Bronchial epithelial cell (primary cell): ENCODE measurements at places on chromosomes 1 and 21.

DNA sequence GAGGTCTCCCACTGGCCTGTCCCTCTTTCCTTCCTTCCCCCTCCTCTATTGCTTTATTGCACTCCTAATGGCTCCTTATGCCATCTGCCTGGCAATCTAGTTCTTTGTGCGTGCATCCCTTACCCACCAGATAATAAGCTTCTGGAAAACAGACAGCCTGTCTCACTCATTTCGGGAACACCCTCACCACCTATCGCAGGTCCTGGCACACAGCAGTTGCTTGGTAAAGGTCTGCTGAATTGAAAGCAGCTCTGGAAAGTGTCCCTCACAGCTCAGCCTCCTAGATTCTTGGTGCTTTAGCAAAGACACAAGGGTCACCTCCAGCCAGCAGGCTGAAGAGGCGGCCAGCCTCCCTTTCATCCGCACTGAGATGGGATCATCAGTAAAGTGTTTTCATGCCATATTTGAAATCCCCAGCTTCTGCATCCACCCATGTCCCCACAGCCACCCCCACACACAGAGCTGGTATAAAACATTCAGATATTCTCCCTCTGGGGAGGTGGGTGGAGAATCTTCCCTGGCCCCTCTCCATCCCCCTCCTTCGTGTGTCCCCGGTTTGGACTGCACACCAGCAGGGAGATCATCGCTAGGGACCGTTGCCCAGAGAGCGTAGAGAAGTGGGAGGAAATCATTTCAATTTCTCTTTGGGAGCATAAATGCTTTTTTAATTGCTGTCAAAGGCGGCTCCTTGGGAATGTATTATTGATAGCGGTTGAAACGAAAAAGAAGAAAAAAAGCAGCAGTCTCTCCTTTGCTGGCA is 29.1 kb upstream of the ATP2B4 start:
- DNase-seq: no peak

DNA sequence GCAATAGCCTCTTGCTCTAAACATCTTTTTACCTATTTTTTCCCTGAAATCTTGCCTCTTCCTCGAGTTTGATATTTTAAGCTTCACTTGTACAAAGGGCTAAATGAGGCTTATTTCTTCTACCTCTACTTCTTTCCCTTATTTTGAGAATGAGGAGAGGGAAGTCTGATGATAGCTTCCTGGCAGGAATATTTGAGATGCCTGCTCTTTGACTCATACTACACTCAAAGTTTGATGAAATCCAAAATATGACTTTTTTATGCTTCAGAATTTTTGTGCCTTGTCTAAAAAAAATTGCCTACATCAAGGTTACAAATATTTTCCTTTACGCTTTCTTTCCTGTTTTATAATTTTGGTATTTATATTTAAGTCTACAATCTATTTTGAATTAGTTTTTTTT is 624.4 kb upstream of the PLXNA2 start:
- DNase-seq: peak; percentile 7

DNA sequence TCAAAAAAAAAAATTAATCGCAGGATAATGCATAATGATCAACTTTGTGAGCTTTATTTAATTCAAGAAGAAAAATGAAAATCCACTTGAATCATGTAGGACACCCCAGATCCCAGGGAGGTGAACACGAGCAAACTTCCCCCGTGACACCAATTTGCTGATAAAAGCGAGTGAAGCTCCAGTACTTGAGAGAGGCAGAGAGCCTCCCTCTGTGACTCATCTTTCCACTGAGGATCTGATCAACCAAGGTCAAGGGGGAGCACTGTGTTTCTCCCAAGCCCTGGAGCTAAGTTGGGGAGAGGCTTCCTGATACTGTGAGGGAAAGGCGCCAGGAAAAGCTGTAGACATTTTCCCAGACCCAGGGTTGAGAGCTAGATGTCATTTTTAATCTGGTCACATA is 160.9 kb downstream of the SLC44A5 start:
- no peak for DNase-seq

DNA sequence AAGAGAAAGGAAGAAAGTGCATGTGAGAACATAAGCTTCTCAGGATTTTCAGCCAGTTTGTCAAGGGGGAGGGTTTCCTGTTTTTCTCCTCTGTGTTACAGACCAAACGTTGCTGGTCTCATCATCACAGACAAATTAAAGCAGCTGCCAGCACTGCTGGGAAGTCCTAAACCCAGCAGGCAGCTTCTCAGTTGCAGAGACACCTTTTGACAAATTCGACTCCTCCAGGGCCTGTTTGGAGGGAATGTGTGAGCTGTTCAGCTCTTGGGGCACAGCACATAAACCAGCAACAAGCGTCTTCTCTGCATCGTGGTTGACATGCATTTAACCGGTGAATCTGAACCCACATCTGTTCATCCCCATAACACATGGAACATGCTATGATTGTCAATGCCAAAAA is 454.6 kb upstream of the RUNX1 start:
- no peak for DNase-seq

- DNase-seq: no peak
Observed at GRCh38 chr1:156664767-156665411, 12.3 kb downstream of the NES start.

- no peak for DNase-seq
Observed at GRCh38 chr1:209766051-209766450, 10.2 kb downstream of the TRAF3IP3 start.

GRCh38 chr1:208204779-208205178 is 39.4 kb downstream of the PLXNA2 start:
- no peak for DNase-seq

DNA sequence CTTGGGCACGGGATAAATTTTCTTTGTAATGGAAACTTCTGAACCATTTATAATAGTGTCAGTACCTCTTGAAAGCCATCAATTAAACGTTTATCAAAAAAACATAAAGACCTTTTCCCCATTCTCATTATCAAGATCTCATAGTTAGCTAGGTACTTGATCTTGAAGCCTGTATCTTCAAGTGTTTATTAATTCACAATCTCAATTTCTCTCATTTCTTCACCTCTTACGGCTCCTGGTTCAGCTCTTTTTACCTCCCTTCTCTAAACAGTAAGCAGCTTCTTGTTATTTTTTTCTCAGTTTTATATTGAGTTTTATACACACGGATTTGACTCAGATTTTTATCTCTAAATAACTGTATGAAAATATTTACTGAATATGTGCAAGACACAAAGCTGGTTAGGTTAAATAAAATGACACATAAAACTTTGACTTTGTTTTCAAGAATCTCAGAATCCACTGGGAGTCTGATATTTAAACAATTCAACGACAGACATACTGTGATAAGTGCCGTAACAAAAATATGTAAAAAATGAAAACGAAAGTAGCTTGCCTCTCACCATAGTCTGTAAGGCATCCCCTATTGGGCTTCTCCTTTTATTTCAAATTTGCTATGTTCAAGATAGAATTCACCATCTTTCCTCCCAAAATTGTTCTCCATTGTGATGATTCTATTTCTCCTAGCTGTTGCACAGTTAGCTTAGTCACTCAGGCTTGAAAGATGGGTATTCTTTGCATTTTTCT is 411.6 kb upstream of the ZRANB2 start:
- no peak for DNase-seq

DNA sequence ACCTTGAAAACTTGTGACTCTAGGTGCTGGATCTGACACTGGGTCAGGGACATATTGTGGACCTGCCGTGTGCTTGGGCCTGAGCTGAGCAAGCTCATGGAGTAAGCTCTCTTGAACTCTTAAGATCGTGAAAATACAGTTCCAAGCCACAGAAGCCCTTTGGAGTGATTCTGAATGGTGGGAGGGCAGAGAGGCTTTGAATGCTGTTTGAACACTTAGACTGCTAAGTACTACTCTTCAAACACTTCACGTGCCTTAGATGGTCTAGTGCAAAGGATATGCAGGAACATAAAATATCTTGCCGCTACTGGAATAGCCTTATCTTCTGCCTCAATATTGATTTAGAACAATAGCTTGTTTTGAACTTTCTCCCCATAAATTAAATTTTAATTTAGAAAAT is 21.6 kb downstream of the ROR1 start:
- DNase-seq: no peak

DNA sequence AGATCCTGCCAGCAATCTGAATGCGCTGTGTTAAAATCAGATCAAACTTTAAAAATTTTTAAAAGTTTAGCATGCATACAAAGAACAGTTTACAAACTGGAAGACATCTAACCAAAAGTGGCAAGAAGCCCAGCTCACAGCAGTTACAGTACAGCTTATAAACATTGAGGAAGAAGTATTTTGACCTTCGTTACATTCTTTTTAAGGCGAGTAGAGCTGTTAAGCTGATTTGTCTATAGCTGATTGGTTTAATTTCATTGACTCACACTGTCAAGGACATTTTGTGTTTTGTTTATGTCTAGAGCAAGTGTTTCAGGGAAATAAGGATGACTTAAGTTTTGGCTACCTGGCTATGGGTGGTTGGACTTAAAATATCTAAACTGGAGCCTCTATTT is 3.0 kb upstream of the PGM1 start:
- DNase-seq: no peak

DNA sequence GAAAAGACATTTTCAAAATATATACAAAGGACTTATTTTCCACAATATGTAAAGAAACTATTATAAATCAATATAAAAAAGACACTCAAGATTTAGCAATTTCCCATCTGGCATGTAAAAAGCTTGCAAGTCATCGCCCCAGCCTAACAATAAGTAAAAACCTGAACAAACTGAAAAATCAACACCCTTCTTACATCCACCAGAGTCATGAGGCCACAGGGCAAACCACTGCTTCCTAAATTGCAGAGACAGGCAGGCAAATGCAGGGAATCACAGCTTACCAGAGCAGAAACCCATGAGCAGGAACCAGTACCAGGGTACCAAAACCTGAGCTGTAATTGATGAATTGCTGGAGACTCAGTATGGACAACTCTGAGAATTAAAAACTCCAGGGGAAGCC is 16.7 kb upstream of the WNT2B start:
- DNase-seq: no peak

DNA sequence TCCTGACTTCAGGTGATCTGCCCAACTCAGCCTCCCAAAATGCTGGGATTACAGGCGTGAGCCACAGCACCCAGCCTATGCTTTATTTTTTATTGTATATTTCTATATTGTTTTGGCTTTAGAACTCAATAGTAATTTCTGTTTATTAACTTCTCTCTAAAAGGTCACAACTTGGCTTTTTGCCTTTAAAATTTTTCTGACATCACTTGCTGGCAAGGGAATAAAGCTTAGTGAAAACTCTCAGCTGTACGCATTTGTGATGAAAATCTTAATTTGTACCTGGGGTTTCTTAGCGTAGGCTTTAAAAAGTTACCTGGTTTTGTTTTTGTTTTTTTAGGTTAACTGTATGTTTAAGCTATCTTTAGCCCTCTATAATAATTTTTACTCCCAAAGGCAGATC is 36.2 kb downstream of the B3GALNT2 start:
- DNase-seq: no peak

GRCh38 chr1:115609021-115609420 is 32.7 kb upstream of the VANGL1 start:
- peak; percentile 89 for DNase-seq

DNA sequence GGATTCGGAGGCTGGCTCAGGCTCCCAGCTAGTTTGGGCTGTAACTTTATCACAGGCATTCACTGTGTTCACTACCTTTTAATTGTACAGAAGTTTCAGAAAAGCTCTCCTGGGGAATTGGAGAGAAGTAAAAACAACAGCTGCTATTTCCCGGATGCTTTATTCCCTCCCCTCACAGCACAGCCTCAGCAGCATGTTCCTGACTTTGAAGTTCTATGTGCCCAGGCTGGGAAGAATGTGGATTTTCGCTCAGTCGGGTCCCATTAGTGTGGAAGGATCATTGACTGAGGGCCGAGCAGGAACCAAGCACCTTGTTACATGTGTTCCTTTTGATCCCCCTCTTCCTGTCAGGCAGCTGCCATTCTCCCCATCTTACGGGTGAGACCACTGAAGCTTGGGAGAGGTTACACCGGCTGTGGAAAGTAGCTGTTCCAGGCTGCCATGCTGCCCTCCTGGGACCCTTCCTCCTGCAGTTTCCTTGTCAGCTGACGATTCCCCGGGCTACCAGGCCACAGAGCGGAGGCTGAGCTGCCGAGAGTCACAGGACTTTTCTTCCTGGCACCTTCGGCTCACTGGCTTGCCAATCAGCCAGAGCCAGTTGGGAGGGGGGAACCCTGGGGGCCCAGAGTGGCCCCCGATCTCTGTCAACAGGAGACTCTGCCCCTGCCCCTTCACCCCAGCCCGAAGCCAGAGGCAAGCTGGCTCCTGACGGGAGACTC is 223.1 kb upstream of the TMEM51 start:
- no peak for DNase-seq

- peak; percentile 65 for DNase-seq
Observed at GRCh38 chr1:15424146-15424667, 14.0 kb upstream of the CTRC start.

- no peak for DNase-seq
Observed at GRCh38 chr1:204736836-204737235, 51.3 kb upstream of the LRRN2 start.

DNA sequence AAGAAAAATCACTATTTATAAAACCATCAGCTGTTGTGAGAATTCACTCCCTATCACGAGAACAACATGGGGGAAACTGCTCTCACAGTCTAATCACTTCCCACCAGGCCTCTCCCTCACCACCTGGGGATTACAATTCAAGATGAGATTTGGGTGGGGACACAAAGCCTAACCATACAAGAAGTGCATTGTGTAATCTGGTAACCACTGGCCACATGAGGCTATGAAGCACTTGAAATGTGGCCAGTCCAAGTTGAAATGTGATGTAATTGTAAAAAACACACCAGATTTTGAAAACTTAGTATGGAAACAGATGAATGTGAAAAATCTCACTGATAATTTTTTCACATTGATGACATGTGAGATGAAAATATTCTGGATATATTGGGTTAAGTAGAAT is 293.8 kb downstream of the TTLL7 start:
- no peak for DNase-seq

DNA sequence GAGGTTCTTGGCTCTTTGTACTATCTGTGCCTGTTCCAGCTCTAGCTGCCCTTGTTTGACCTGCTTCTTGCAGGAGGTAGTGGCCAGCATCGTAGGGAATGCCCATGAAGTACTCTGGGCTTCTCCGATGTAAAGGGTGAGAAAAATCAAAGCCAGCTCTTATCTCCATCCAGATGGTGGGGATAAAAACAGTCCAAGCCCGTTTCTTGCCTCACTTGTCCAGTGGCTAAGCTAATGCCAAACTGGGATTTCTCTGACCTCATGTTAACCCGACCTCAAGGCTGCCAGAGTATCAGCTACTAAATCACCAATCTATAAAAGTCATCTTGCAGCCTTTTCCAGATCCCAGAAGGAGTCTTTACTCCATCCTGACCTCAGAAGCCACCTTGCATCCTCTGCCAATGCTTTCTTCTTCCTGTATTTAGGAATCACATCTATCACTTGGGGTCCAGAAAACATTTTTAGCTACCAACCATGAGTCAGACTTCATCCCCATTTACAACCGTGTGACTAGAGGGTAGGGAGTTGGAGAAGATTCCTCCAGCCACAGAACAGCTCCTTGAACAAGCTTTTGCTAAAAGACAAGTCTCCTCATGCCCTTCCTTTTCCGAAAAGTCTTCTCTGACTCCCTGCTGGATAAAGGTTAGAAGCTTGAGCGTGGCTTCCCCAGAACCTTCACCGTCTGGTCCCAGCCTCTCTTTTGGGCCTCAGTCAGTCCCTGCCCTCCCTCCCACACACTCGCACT is 35.9 kb downstream of the KCNC4 start:
- peak; percentile 82 for DNase-seq

- no peak for DNase-seq
Observed at GRCh38 chr1:115545096-115545720, 96.6 kb upstream of the VANGL1 start.
